ENCODE measurements at places on chromosomes 11 and 22.

DNA sequence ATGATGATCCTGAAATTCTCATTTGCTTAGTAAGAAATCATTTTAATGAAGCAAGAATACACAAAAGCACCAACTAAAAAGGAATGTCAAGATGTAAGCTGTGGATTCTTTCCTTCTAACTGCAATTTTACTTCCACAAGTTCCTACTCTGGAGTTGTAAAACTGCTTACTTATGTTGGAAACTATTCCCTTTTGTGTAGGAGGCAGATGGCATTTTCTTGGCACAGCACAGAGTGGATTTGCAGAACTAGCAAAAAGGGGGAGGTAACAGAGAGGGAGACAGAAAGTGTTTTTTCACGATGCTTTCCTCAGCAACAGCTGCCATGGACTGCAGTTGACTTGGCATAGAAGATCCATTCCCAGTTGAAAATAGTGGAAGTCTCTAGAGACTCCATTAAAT is 1112.0 kb upstream of the RAG2 start:
- DNase-seq: no peak

DNA sequence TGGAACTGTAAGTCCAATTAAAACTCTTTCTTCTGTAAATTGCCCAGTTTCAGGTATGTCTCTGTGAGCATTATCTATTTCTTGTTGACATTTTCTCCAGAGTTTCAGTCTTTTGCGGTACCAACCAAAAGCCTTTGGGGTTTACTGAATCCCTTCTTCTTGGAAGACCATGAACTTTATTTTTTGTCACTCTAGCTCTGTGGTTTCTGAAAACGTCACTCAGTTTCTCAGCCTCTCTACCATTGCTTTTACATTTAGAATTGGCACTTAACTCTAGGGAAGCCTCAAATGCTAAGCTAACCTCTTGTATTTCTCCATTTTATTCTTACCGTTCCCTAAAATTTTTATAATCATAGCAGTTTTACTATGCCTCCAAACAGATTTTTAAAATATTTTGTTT is 237.6 kb downstream of the CSNK2A3 start:
- no peak for DNase-seq

GRCh38 chr22:43281394-43281793 is 61.8 kb downstream of the SCUBE1 start:
- no peak for DNase-seq

GRCh38 chr11:47981667-47982404 is 1.5 kb downstream of the PTPRJ start:
- DNase-seq: no peak

GRCh38 chr11:25769287-25769686 is 562.6 kb upstream of the ANO3 start:
- DNase-seq: no peak

Measured in NCI-H2081 treated with DMSO at 0.1 percent for 48 hours (cell line).